NCI-H1436 (cell line): ENCODE measurements at places on chromosomes 11 and 22.

DNA sequence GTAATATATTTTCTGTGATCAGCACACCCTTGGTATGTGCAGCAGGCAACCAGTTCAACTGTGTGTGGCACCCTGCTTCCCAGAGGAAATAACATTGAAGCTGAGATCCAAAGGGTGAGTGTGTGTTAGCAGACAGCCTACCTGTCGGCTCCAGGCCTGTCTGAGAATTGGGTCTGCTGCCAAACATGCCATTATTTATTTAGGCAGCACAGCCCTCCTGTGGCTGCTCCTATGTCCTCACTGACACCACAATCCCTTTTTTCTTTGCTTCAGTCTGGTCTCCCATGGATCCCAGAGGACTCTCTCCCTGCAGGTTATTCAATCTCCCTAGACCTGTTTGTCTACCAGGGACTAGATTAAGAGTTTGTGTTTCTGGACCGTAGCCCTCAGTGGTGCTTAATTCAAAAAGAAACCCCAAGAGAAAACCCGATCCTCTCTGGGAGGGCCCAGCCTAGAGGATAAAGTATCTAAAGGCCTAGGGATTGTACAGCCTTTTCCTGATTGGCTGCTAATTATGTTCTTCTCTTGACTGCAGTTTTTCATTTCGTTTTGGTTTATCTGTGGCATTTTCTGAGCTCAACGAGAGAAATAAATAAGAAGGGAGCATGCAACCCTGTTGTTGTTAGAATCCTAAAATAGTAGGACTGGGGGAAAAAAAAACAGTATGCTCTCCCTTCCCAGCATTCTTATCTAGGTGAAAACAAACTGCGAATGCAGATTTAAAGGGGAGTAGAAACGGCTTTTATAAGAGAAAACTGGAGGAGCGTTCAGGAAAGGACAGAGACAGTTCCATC lies 24.1 kb downstream of the KCNE3 start:
- DNase-seq, result peak; percentile 55

DNA sequence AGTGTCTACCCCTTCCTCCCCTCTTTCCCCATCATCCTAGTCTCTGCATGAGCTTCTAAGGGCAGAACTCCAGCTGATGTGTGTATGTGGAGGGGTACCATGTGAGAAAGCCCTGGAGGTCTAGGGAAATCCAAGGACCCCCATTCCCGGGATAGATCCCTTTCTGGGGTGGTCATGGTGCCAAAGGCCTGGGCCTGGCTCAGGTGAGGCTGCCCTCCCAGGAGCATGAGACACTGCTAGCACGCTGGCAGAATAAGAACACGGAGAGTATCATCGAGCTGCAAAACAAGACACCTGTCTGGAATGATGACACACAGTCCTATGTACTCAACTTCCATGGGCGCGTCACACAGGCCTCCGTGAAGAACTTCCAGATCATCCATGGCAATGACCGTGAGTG lies 19.6 kb downstream of the TUB start:
- no peak for DNase-seq

GRCh38 chr11:77559686-77560401 lies 29.9 kb upstream of the AQP11 start:
- DNase-seq, result no peak

DNA sequence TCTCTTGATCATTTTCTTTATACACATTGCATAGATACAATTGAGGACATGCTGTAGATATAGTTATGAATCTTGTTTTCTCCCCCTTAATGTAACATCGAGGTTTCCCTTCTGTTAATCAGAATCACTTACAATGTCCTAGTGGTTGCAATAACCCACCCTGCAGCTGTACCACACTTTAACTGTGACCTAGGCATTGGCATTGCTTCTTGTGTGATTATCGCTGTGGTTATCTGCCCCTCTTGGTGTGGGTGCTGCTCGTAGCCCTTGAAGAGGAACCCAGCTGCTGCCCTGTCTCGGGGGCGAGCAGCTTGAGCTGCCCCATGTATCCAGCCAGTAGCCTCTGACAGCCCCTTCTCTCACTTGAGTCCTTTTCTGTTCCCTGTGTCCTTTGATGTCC lies 1.5 kb downstream of the DGAT2 start:
- no peak for DNase-seq

DNA sequence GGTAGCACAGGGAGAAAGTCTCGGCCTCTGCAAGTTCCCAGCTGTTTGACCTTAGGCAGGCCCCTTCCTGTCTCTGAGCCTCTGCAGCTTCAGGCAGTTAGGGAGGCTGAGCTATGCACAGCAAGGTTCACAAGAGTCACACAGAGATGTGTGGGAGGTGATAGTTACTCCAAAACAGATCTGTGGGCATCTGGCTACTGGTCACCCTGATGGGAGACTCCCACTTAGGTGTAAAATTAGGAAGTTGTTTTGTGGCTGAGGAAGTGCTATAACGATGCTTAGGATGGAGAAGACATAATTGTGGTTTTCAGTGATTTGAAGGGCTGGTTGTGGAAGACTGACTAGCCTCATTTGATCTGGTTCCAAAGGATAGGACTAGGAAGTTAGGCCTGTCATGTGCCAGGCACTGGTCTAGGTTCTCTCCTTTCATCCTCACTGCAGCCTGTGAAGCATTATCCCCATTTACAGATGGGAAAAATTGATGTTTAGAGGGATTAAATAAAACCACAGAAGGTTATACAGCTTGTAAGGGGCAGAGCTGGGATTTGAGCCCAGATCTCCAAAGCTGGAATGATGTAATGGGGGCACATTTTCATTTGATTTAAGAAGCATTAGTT lies 13.5 kb downstream of the ACO2 start:
- DNase-seq, result no peak

GRCh38 chr22:47201186-47201995 lies 438.9 kb downstream of the TBC1D22A start:
- DNase-seq, result no peak

- no peak for DNase-seq
Measured at GRCh38 chr11:61048368-61049062, 53.8 kb upstream of the CD5 start.

DNA sequence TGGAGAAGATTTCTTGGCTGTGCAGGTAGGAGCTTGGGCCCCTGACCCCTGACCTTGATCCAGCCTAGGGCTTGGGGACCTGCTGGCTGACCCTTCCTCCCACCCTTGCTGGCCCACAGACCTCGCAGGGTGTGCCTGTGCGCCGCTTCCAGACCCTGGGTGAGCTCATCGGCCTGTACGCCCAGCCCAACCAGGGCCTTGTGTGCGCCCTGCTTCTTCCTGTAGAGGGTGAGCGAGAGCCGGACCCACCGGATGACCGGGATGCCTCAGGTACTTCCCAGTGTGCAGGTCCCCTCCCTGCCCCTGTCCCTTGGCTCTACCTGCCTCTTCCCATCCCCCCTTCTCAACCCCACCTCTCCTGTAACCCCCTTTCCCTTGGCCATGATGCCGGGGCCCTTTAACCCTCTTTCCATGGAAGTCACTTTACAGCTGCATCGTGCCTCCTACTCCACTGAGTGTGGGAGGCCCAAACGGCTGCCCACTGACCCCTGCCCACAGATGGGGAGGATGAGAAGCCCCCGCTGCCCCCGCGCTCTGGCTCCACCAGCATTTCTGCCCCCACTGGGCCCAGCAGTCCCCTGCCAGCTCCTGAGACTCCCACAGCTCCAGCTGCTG lies 3.8 kb downstream of the INPPL1 start:
- DNase-seq, result peak; percentile 50

GRCh38 chr22:27790376-27791158 lies 11.0 kb downstream of the MN1 start:
- no peak for DNase-seq

- no peak for DNase-seq
Measured at GRCh38 chr11:8652140-8652539, 30.3 kb downstream of the TRIM66 start.

DNA sequence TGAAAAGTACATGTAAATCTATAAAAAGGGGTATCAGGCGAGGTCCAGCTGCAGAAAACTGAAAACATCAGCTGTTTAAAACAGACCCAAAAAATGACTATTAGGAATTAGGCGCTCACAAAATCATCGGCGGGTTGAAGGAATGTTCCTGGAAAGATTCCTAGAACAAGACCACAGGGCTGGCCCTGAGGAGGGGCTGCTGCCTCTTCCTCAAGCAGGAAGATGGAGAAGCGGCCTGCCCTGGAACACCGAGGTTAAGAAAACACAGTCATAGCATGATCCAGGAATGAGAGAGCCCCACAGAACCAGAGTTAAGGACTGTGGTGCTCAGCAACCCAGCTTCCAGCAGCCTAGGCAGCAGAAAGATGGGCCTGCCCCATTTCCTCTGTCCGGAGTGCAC lies 78.4 kb downstream of the C11orf91 start:
- no peak for DNase-seq

DNA sequence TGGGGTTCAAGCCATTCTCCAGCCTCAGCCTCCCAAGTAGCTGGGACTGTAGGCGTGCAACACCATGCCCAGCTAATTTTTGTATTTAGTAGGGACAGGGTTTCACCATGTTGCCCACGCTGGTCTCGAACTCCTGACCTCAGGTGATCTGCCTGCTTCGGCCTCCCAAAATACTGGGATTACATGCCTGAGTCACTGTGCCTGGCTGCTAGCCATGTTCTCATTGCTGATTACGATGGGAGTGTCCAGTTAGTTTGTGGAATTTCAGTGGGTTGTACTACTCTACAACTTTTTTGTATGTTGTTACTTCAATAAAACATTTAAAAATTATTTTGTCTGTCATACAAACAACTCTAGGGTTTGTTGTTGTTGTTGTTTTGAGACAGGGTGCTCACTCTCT lies 4.8 kb upstream of the VPS11 start:
- DNase-seq, result no peak

DNA sequence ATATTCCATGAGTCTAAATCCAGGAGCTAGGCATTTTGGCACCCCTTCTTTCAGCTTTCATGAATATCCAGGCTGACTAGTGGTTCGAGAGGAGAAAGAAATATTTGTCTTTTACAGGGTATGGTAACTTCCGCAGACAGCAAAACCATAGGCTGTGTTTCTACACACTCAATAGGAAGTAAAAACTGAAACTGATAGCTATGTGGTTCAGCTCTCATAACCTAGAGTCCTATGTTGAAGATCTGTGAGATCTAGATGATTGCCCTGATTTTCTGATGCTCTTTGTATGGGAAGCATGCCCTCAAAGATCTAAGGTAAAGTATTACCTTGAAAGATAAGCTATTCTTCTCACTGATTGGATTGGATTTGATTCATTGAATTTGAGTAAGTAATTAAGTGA lies 118.3 kb downstream of the CD44 start:
- DNase-seq, result no peak

DNA sequence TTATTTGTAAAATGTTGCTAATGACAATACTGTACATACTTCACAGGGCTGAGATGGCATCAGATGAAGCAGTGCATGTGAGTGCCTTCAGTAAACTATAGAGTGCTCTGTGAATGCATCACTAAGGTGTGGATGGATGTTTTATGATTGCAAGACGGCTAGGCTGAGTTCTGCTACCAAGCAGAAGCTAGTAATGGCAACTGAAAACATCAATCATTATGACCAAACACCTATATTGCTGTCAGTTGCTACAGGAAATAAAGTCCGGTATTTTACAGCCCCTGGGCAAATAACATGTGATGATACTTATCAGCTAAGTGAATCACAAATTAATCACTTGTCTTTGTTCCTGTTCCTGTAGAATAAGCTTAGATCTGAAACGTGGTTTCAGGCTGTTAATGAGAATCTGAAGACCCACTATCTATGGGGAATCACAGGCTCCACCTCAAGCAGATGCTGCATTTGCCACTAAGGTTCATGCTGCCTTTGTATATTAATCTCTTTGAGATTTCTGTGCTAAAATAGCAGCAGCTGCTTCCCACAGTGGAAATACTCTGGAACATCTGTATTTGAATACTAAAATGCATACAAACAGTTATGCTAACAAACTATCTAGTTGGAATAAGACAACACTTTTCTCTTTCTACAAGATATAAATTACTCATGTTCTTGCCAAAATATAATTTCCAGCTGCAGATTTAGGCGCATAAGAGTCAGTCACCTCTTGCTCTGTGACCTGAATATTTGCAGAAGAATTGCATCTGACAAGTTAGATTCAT lies 254.0 kb upstream of the PITPNB start:
- peak; percentile 16 for DNase-seq

- no peak for DNase-seq
Measured at GRCh38 chr11:39971938-39972337, 1487.5 kb downstream of the LRRC4C start.

DNA sequence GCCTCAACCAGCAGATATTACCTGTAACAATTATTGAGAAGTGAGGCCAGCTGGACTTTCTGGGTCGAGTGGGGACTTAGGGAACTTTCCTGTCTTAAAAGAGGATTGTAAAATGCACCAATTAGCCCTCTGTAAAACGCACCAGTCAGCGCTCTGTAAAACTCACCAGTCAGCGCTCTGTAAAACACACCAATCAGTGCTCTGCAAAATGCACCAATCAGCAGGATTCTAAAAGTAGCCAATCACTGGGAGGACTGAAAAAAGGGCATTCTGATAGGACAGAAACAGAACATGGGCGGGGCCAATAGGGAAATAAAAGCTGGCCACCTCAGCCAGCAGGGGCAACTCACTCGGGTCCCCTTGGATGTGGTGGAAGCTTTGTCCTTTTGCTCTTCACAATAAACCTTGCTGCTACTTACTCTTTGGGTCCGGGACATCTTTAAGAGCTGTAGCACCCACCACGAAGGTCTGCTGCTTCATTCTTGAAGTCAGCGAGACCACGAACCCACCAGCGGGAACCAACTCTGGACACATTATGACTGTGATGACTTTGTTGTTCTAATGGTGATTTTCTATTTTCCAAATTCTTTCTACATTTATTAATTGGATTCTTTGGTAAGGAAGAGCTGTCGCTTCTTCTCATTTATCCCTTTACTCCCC lies 40.2 kb upstream of the FGF3 start:
- no peak for DNase-seq

GRCh38 chr11:2903672-2904011 lies 18.1 kb upstream of the CDKN1C start:
- no peak for DNase-seq

DNA sequence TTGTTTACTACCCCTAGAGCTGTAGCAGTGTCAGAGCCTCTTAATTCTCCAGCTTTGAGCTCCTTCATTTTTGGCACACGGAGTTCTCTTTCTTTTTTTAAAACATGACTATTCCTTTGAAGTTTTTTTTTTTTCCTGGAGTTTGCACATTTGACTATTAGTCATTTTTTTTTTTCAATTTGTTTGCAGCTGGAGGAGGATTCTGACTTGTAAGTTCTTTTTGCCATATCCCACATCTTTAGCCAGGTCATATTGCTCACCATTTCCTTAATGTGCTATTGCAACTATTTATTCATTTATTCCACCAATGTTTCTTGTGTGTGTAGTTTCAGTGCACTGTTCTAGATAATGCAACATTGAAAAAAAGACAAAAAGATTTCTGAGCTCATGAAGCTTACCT lies 166.3 kb upstream of the ARHGAP20 start:
- DNase-seq, result no peak

DNA sequence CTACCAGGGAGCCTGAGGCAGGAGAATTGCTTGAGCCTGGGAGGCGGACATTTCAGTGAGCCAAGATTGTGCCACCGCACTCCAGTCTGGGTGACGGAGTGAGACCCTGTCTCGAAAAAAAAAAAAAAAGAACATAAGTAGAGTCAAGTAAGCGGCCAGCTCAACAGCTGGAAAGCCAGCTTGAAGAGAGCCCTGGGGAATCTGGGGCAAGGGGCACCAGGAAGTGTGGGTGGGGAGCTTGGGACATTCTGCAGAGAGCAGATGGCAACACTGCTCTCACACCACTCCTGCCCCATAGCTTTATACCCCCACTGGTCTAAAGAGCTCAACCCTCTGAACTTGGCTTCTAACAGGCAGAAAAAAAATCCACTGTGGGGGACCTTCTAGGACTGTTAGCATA lies 505.6 kb downstream of the BUD13 start:
- no peak for DNase-seq

GRCh38 chr11:96242971-96243647 lies 99.9 kb downstream of the MAML2 start:
- peak; percentile 86 for DNase-seq
